Kasumi-1 (cell line): ENCODE measurements at places on chromosomes 6 and 20.
A peak's percentile ranks its signal among the peaks of the same experiment; 100 is the strongest.

GRCh38 chr6:92297101-92297500, 1122.3 kb downstream of the EPHA7 start:
- DNase-seq: no peak

GRCh38 chr6:4687989-4688947, 87.9 kb upstream of the CDYL start:
- DNase-seq: no peak

DNA sequence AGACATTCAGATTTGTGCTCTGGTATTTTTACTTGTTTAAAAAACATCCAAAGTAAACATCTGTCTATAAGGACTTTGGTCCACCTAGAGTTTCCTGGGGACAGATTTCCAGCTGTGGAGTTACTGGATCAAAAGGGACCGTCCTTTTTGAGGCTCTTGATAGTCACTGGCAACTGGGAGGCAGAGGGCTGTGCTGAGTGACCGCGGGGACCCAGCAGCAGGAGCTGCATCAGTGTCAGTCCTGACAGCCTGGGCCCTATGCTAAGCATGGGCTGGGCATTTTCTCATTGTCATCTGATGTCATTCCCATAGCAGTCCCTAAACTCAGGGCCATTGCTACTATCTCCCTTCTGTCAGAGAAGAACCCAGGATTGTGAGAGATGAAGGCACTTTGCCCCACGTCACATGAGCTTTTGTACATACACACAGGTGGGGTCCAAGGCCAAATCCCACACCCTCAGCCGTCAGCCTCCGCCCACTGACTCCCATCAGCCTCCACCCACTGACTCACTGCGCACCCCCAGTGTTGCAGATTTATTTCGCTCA, 293.8 kb downstream of the TAF4 start:
- DNase-seq: no peak

DNA sequence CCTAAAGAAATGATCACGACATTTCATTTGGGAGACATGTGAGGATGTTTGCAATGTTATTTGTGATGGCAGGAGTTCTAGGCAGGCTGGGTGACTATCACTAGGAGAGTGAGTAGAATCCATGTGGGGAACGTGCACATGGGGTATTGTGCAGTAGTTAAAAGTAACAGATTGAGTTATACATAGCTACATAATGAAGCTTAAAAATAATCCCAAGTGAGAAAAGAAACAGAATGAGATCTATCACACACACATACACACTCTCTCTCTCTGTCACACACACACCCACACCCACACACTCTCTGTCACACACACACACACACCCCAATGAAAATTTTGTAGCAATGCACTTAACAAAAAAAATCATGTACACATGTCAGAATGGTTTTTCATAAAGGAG, 218.7 kb upstream of the ARG1 start:
- DNase-seq: no peak

DNA sequence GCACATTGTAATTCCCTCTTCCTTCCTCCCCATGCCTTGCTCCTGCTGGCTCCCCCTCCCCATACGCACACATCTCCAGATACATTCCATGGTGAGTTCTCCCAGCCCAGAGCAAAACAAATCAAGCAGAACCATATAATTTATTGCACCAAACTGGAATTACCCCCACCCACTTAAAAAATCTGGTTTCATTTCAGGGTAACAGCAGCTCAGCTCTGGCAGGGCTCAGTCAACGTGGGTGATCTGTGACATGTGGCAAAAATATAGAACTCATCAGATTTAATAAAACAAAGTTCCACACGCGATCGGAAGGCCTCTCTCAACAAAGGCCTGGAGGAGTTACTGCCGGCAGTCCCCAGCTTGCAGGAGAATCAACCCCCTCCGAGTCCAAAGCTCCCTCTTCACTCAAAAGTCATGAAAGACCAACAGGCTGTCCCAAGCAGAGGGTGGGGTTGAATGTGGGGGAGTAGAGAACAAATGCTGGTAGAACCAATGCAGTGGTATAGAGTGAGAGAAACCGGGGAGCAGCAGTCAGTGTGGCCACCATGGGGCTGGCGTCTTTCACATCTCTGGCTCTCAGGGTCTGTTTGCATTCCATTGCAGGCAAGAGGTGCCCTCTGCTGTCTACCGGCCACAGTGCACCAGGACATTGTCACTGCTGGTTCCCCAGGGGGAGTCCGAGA, 323.3 kb upstream of the NT5E start:
- peak; percentile 45 for DNase-seq

GRCh38 chr6:94130478-94130877, 711.1 kb upstream of the EPHA7 start:
- DNase-seq: peak; percentile 8

- no peak for DNase-seq
Observed at GRCh38 chr6:25111782-25112181, 167.4 kb upstream of the CARMIL1 start.

DNA sequence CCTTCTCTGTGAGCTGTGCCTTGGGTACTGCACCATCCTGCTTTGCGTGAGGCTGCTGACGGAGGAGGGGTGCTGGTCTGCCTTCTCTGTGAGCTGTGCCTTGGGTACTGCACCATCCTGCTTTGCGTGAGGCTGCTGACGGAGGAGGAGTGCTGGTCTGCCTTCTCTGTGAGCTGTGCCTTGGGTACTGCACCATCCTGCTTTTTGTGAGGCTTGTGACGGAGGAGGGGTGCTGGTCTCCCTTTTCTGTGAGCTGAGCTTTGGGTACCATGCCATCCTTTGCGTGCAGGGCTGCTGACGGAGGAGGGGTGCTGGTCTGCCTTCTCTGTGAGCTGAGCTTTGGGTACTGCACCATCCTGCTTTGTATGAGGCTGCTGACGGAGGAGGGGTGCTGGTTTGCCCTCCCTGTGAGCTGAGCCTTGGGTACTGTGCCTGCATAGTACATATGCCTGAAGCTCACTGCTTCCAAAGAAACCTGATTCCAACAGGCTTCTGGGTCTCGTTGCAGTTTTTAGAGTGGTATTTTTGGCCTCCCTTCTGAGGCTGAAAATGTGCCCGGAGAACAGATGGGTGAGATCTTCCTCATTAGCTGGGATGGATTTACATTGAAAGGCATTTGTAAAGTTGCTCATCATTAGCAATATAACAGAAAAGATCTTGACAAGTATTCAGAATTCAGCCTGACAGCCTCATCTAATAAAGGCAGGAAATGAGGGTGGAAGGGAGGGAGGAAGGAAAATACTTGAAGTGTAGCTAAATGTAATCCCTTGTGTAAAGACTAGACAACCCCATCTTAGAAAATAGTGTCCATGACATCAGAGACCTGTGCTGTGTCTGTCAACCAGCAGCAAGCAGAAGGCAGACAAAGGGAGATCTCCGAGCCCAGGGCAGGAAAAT, 46.8 kb upstream of the UNC93A start:
- no peak for DNase-seq

DNA sequence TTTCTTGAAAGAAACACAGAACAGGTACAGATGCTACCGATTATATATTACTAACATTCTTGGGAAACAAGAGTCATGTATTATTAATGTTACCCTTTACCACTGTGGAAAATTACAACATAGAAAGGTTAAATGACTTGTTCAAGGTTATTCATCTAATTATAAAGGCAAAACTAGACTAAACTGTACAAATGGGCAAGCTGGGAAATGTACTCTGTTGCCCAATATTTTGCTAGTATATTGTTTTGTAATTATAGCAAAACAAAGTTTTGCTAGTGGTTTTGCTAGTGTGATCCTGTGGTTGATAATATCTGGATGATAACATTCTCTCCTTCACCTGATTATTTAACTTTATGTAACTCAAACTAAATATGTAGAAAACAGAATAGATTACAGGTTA, 96.5 kb downstream of the TINAG start:
- no peak for DNase-seq

DNA sequence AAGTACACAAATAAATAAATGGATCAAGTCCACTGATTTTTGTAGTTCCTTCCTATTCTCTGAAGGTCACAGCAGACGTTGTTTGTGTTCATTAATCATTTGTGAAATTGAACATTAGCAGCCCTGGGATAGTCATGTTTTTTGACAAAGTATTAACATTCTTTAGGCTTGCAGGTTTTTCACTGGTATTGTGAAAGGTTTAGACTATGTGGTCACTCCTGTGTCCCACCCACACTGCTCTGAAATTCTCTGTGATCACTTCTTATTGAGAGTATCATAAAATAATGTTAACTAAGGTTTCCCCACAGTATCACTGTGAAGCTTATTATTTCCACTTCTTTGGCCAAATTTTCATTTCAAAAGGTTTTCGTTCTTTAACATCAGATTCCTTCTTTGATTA, 3.5 kb downstream of the FAM83B start:
- DNase-seq: no peak
